ENCODE measurements at places on chromosomes 1 and 21. TPM values are rescaled to one million over a fixed set of nuclear protein-coding genes. Genes with fewer than 3 reads are reported as not detected.

Gene LCE2C
- not detected for total RNA-seq

- H3K4me1 ChIP-seq, result peaks cover 13% of the 10 kb centered on the region
- H3K4me3 ChIP-seq, result peak overlapping the region; percentile 89
- H3K27me3 ChIP-seq, result no peaks in the 10 kb centered on the region
- DNase-seq, result peak; percentile 27
- H3K36me3 ChIP-seq, result peaks cover 48% of the 10 kb centered on the region
Observed at GRCh38 chr1:62439652-62440371, 3.0 kb downstream of the USP1 start.

GRCh38 chr1:164720440-164721227 lies 161.7 kb downstream of the PBX1 start:
- peak; percentile 36 for DNase-seq
- no peaks in the 10 kb centered on the region for H3K36me3 ChIP-seq
- peaks cover 20% of the 10 kb centered on the region for H3K4me1 ChIP-seq
- H3K27ac ChIP-seq, result no peak overlapping the region

DNA sequence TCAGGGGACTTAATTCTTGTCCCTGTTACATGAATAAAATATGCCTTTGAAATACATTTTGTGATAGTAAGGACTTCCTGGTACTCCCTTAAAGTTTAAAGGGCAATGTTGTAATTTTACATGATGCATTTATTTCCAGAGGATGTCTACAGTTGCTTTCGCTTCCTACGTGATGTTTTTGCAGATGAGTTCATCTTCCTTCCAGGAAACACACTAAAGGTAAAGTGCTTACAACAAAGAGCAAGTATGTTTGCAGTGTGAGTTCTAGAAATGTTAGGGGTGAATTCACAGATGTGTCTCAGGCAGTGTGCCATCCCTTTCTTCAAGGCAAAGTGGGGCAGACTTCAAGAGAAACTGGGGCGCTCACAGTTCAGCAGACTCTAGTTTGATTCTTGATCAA lies 31.2 kb downstream of the GNPAT start:
- no peak for DNase-seq
- H3K4me1 ChIP-seq, result no peaks in the 10 kb centered on the region
- peaks cover 79% of the 10 kb centered on the region for H3K36me3 ChIP-seq
- no peak overlapping the region for H3K27ac ChIP-seq
- H3K4me3 ChIP-seq, result no peak overlapping the region
- H3K27me3 ChIP-seq, result no peaks in the 10 kb centered on the region

DNA sequence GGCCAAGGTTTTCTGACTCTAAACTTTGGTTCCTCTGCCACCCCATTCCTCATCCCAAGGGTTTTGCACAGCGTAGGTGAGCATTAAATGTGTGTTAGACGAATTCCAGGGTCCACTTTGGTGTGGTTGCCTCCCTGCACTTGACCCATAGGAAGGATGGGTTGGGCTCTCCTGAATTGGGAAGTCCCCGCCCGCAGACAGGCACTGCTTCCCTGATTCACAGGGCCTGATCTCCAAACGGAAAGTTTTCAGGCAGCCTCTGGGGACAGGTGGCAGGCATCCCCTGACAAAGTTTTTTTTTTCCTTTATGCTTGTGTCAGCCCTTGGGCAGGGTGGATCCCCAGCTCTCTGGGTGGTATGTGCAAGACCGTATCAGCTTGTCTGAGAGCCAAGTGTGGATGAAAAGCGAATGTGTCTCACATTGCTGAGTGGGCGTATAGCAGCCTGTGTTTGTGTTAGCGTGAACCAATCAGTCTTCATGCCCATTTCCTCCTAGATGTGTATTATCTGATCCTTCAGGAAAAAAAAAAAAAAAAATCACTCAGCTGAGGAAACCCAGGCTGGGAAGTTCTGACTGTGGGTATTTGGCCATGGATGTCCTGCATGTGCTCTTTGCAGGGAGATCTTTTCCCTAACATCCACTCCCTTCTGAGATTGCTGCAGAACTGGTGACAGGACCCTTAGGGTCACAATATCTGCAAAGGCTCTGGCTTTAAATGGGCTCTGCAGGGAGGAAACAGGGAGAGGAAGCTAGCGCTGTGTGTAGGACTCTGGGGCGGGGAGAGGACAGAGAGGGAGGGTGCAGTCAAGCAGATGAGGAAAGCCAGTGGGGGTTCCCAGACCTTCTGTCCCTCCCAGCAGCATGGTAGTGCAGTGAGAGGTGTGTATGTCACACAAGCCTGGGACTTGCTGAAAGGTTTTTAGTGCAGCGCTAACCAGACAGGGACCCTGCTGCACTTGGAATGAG lies 42.2 kb upstream of the TRABD2B start:
- no peak overlapping the region for H3K27ac ChIP-seq
- H3K36me3 ChIP-seq, result no peaks in the 10 kb centered on the region
- no peak for DNase-seq
- no peaks in the 10 kb centered on the region for H3K27me3 ChIP-seq
- no peak overlapping the region for H3K4me3 ChIP-seq

DNA sequence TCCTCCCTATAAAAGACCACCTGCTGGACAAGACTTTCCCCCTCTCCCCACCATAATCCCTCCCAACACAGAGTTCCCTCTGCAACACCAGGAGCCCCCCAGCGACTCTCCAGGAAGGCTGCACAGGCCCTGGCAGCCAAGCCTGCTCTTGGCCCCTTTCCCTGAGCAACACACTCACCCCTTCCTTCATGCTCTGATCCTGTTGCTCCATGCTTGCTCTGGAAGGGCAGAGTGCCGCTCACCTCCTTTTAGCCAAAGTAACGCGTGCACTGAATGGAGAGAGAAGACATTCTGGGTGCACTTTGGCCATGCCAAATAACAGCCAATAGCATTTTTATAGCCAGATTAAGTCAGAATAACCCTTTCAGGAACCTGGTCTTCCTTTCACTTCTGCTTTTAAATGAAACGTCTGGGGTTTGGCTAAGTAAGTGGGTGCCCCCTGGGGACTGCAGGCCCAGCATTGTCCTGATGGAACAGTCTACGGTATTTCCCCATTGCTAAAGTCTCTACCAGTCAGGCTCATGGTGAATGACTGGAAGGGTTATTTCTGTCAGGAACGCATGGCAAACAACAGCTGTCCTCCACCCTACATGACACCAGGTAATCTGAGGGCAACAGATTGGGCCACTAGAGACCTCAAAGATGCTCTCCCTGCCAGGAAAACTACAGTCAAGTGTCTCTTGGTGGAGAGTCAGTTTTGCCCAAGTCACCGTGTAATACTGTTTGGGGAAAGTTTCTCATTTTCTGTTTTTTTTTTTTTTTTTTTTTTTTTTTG lies at the start of gene SLC2A5:
Gene SLC2A5 (minus strand): TSS at position 310 of the 775 bp plus-strand sequence. CDS start 99 bp downstream, at position 211.
- no peak for DNase-seq
- no peaks in the 10 kb centered on the region for H3K36me3 ChIP-seq
- no peak within 1 kb of the TSS for H3K27ac ChIP-seq
- no peak within 1 kb of the TSS for H3K4me3 ChIP-seq
- H3K27me3 ChIP-seq, result peaks cover 66% of the 10 kb centered on the region

DNA sequence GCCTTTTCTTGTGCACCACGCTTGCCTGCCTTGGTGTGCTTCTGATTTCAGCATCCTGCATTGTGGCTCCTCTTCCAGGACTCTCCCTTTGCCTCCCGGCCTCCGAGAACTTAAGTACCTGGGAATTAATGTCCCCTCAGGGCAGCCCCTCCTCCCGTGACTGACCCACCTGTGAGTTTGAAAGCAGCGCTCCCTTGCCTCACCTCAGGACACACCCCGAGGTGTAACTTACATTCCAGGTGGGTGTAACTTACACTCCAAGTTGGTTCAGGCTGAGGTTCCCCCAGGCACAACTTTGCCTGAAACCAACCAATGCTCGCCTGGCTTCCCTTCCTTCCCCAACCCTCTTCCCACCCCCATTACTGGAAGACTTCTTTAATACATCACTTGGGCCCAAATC lies 161.4 kb downstream of the KAZN start:
- no peaks in the 10 kb centered on the region for H3K36me3 ChIP-seq
- no peak for DNase-seq
- H3K4me1 ChIP-seq, result no peaks in the 10 kb centered on the region
- peaks cover 35% of the 10 kb centered on the region for H3K27me3 ChIP-seq
- no peak overlapping the region for H3K27ac ChIP-seq

DNA sequence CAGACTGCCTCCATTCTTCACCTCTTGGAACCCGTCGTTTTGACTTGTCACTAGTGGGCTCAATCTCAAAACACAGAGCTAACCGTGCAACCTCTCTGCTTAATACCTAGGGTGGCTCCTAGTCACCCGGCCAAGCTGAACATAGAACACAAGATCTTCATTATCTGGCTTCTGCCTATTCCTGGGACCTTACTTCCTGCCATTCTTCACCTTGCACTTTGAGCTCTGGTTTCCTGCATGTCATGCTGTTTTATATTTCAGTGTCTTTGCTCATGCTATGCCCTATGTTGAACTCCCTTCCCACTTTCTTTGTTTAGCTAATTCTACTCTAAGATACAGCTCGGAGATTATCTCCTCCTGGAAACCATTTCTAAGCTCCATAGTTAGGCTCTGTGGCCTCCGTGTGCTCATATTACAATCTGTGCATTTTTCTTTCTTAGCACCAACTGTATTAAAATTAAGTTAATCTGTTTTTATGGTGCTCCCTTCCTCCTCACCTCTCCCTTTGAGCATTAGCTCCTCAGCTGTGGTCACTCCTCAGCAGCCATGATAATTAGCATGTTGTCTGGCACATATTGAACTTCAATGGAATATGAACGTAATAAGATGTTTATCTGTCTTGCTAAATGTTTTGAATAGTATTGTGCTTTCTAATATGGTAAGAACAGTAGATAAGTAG lies 13.1 kb downstream of the GPSM2 start:
- H3K4me1 ChIP-seq, result no peaks in the 10 kb centered on the region
- peak; percentile 28 for DNase-seq
- H3K4me3 ChIP-seq, result no peak overlapping the region
- H3K36me3 ChIP-seq, result no peaks in the 10 kb centered on the region
- peak overlapping the region; percentile 17 for H3K27ac ChIP-seq
- H3K27me3 ChIP-seq, result no peaks in the 10 kb centered on the region
